ENCODE measurements at places on chromosomes 11 and 22.
A peak's percentile ranks its signal among the peaks of the same experiment; 100 is the strongest.

- no peak for DNase-seq
Measured at GRCh38 chr11:87114093-87114492, 76.4 kb downstream of the TMEM135 start.

DNA sequence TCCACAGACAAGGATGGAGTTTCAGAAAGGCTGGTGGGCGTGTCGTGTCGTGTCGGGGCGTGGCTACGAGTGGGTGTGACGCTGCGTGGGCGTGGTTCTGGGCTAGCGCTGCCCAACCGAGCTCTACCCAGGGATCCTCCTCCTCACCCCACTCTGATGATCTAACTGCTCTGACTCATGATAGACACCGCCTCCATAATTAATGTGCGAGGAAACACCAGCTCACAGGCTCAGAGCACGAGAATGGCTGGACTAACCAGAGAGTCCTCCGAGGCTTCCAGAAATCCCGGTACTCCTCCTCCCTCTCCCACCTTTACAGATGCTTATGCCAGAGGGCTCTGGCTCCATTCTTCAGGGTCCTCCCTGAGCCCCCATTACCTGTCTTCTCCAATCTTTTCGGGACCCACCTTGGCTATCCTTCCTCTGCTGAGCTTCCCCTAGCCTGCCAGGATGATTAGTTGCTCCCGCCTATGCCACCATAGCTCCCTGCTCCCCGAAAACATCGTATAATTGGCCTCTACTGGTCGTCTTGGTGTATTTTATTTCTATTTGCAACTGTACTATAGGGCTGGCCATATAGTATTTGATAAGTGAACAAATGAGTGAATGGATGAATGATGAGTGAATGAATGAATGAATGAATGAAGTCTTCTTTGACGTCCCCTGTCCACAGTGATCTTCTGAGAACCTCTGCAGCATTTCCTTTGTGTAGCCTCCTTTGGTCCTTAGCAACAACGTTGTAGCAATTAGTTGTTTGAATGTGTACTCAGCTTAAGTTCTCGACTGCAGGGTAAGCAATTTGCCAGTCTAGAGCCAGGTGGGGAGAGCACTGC lies 21.7 kb downstream of the TMPRSS13 start:
- DNase-seq, result peak; percentile 86

DNA sequence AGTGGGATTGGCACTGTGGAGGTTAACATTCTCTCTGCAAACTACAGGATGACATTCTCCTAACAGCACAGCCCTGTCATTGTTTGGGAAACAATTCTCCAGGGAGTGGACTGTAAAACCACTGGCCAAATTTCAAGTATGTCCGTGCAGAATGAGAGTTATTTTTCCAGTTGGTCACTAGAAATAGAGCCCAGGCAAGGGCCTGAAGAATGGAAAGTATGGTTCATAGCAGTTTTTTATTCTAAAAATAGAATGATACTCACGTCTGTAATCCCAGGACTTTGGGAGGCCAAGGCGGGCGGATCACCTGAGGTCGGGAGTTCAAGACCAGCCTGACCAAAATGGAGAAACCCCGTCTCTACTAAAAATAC lies 39.0 kb upstream of the CD44 start:
- no peak for DNase-seq

DNA sequence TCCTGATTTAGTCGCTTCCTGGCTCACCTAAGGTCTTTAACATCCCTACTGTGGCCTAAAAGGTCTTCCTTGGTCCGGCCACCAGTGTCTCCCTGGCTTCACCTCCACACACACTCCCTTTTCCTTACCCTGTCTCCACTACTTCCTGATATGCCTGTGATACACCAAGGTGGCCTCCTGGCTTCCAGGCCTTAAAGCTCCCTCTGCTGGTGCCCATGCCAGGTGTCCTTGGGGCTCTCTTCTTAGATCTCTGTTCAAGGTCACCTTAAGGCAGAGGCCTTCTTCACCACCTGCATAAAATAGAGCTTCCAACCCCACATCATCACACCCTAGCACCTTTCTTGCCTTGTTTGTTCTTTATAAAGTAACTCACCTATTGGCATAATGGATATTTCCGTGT lies 787.7 kb downstream of the NTM start:
- DNase-seq, result no peak

- DNase-seq, result no peak
Measured at GRCh38 chr11:113449743-113450142, 25.5 kb downstream of the DRD2 start.

DNA sequence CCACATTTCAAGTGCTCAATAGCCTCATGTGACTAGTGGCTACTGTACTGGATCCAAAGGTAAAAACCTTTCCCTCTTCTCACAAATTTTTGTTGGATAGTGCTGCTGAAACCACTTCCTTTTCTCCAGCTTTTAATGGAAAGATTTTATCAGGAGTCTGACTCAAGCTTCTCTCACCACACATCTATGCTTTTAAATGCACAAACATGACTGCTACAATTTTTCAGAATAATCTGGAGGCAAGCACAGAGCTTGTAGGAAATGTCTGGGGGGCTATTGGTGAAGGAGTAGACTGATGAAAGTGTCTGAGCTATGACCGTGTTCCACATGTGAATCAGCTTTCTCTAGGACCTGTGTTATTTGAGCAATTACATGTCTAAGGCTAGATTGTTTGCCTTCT lies 101.1 kb upstream of the FAT3 start:
- no peak for DNase-seq

DNA sequence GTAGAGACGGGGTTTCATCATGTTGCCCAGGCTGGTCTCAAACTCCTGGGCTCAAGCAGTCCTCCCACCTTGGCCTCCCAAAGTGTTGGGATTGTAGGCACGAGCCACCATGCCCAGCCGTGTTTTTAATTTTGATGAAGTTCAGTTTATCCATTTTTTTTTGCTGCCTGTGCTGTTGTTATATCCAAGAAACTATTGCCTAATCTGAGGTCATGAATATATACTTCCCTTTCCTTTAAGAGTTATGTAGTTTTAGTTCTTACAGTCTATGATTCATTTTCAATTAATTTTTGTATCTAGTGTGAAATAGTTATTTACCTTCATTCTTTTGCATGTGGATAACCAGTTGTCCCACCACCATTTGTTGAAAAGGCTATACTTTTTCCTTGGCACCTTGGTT lies 50.3 kb upstream of the SORL1-AS1 start:
- no peak for DNase-seq

DNA sequence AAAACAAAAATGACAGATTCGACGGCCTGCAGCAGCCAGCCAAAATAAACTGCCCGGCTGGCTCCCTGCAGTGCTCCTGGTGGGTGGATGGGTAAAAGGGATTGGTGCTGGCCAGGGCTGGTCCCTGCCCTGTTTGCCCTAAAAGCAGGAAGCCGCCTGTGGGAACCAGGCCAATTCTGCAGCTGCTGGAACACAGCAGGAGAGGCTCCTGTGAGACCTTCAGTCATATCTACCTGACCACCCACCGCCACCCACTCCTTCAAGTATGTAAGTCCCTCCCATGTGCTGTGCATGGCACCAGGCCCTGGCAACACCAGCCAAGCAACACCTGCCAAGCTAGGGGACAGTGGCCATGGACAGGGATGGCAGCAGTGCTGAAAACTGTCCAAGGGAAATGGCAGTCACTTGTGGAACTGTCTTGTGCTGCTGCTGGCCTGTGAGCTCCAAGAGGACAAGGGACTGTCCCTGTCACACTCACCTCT lies 48.7 kb upstream of the ARFGAP3 start:
- no peak for DNase-seq

DNA sequence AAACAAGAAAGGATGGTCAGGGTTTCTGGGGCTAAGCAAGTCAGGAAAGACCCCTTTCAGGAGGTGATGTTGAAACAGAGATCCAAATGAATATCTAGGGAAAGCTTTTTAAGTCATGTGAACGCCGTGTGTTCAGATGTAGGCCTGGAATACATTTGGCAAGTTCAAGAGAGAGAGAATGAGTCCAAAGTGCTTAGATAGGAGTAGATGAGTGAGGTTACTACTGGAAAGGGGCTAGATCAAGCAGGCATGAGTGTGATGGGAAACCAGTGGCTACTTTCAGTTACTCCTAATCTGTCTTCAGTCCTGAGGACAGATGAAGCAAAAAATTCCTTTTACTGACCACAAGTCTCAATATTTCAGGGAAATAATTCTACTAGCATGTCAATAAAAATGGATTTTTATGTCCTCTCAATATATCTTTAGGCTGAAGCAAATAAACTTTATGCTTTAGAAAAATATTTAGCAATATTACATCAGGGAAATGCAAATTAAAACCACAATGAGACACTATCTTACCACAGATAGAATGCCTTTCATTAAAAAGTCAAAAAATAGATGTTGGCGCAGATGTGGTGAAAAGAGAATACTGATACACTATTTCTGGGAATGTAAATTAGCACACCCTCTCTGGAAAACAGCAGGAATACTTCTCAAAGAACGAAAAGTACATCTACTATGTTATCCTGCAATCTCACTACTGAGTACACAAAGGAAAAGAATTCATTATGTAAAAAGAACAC lies 1085.0 kb upstream of the TENM4 start:
- no peak for DNase-seq

GRCh38 chr22:49266561-49267519 lies 560.8 kb downstream of the BRD1 start:
- DNase-seq, result no peak

DNA sequence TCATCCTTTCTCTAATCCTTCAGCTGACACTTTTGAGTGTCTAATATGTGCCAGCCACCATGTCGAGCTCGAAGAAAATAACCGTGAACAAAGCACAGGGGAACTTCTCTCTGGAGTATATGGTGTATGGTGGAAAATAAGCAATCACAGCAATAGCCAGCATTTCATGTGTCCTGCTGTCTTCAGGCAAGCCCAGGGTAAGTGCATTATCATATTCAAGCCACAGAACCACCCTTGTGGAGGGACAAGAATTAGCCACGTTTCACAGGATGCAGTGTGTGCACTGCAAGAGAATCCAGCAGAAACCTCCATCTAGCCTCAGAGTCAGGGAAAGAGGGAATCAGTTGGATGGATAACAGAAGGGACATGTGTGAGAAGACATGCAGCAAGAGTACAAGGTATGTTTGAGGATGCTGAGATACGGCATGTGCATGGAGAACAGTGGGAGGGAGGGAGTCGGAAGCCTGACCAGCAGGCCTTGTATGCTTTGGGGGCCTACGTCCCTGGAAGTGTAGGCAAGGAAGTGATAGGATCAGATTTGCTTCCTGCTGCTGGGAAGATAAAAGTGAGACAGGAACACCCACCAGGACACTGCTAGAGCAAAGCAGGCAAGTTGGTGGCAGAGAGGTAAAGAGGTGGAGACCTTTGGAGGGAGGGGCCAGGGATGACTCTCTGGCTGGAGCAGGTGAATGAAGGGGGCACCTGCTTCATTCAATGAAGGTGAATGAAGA lies 14.7 kb upstream of the GNAZ start:
- DNase-seq, result no peak

- no peak for DNase-seq
Measured at GRCh38 chr11:108522318-108522717, 24.1 kb upstream of the POGLUT3 start.

- DNase-seq, result no peak
Measured at GRCh38 chr11:122103321-122103720, 12.7 kb downstream of the BLID start.

- no peak for DNase-seq
Measured at GRCh38 chr11:14445542-14446530, 53.8 kb downstream of the COPB1 start.

GRCh38 chr11:105900515-105901035 lies 121.5 kb downstream of the MSANTD4 start:
- no peak for DNase-seq

DNA sequence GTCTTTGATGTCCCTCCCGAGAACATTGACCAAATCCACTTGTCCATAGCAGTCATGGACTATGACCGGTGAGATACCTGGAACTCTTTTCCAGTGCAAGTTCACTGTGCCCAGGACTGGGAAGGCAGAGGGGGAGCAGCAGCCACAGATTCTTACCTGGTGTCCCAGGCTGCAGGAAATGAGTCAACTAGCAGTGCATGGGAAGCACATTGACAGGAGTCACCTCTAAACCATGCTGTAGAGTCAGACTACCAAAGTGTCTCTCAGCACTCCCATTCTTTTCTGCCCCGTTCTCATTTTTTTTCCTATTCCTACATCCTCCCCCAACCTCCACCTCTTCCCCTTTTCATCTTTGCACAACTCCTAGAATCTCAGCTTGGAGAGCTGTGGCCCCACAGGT lies 67.2 kb upstream of the OLFML1 start:
- no peak for DNase-seq

DNA sequence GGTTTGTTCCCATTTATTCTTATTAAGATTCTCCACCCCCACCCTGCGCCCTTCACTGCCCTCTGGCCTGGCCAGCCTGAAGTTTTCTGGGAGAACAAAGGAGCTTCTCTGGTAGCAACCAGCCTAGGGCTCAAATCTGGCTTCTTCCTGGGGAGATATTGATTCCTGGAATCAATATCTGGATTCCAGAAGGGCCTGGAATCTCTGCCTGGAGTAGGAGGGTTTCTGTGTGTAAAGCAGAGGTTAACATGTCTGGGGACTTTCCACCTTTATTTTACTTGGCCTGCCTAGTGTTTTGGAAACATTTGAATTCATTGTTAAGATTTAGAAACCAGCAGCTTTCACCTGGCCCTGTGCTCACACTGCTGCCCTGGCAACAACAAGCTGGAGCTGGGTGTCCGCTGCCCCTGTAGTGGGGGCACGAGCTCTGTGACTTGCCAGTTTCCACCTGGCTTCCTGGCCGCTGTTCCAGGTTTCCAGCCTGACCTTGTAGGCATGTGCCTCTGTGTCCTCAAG lies 5.5 kb downstream of the C11orf91 start:
- no peak for DNase-seq

DNA sequence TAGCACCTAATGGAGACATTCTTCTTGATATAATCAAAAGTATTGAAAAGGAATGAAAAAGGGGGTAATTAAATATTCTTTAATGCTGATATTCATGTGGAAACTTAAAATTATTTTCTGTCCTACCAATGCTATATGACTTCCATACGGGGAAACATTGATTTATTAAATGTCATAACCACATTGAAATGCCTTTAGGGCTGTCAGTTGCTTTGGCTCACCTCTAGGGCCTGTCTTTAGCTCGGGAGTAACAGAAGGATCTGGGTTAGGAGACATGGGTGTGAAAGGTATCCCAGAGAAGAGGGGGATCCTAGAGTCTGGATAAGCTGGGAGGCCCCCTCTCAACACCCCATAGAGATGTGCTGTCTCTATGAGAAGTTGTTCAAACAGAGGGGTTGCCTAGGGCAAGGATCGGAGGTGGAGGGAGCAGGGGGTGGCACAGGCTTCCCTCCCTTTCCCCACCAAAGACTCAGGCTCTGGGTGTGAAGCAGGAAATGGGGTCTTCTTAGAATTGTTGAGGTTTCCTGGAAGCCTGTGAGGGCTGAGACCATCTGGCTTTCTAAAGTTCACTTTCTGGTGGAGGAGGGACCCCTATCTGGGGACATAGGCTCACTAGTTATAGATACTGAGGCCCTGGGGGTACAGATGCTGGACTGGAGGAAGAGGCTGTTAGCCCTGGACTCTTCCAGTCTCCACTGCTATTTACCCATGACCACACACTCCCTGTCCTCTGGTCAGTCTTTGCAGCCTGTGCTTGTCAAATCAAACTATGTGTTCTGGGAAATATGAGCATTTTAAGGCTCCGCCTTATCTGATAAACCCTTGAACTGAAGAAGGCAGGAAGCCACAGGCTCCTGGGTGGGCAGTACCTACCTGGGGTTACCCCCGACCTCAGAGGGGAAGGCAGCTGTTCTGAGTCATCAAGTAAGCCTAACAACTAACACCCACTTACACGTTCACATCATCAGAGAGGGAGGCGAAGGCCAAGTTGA lies 55.8 kb upstream of the RRAS2 start:
- DNase-seq, result no peak

- no peak for DNase-seq
Measured at GRCh38 chr11:34749666-34750659, 129.1 kb downstream of the EHF start.
